Activated CD4-positive, alpha-beta T cell treated with anti-CD3 and anti-CD28 coated beads, Interleukin-2, amount 10 ng/mL, durations not matched to agents 24 days and 14 days (primary cell): ENCODE measurements at places on chromosomes 13 and 19. TPM values are rescaled to one million over a fixed set of nuclear protein-coding genes. Genes with fewer than 3 reads are reported as not detected.

GRCh38 chr13:76708138-76708688 lies 178.0 kb downstream of the KCTD12 start:
- no peak for DNase-seq

DNA sequence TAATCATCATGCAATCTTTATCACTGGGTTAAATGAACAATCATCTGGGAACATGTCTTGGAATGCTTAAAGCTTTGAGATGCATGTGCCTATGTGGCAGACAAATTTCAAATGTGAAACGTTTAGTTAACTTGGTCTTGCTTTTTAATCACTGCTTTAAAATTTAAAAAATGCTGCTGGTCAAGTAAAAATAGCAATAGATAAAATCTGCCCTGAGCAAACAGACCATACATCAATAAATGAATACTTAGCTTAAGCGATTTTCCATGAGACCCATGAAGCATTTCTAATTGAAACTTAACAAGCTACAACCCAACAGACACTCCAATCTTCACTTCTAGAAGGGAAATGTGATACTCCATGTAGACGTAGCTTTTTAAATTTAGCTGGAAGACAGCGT lies 1.9 kb upstream of the KL start:
- no peak for DNase-seq

DNA sequence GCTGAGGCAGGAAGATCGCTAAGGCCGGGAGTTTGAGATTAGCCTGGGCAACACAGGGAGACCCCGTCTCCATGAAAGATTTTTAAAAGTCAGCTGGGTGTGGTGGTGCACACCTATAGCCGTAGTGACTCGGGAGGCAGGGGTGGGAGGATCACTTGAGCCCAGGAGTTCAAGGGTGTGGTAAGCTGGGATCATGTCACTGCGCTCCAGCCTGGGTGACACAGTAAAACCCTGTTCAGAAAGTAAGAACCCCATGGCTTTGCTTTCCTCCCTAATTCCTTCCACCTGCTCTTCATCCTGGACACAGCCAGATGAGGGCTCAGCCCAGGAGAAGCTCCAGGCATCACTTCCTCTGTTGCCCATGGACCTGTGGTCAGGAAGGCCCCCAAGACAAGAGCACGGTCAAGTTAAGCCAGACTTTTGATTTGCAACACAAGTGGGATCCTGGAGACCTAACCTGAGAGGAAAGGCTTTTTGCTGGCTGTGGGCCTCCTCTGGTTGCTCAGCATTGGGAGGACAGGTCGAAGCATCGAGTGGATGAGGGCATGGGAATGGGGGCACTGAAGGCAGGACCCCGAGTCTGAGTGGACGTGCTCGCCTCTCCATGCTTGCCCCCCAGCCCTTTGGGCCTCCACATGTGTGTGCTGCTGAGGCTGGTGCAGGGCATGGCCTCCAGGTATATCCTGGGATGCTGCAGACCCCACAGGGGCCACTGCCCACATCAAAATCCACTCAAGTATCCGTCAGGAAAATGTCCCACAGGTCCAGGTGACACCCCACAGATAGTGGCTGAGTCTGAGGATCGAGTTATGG lies 25.4 kb downstream of the TUBA3C start:
- DNase-seq, result no peak

ZNF607 gene
- 2.8 and 3.4 TPM in 2 replicates for total RNA-seq

- DNase-seq, result no peak
Measured at GRCh38 chr13:31192306-31192705, 7.5 kb upstream of the B3GLCT start.

GRCh38 chr19:6828698-6829633 lies 56.5 kb downstream of the VAV1 start:
- DNase-seq, result peak; percentile 83

GRCh38 chr19:38245826-38246498 lies 10.2 kb downstream of the PPP1R14A start:
- DNase-seq, result no peak

DNA sequence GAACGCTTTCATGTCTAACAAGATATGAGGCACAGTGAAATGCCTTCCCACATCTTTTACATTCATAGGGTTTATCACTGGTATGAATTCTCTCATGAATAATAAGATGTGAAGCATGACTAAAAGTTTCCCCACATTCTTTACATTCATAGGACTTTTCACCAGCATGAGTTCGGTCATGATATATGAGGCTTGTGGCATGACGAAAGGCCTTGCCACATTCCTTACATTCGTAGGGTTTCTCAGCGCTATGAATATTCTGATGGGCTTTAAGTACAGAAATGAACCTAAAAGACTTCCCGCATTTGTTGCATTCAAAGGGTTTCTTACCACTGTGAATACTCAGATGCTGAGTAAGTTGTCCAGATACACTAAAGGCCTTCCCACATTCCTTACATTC lies 21.3 kb downstream of the ZNF607 start:
- no peak for DNase-seq

DNA sequence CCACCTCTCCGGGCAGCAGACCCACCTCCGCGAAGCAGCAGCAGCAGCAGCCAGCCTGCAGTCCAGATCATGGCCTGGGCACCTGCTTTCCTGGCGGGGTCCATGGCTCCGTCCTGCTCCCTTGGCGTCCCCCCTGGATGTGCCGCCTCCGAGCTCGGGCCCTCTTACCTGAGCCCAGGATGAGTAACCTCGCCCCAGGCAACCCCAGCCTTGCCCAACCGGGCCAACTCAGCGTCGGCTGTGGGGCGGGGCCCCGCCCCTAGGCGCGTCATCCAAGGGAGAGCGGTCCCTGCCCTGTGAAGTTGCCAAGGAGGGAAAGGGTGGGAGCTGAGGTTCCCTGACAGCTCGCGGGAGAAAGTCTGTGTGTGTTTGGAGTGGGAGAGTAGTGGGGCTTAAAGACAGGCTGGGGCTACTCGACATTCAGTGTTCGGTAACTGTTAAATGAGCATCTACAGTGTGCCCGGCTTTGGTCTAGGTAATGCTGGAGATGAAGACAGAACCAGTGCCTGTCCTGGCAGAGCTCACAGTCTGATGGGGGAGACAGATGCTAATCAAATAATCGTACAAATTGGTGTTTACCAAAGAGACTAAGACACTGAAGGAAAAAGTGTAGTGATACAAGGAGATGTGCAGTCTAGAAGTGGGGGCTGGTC lies at the start of gene LYPD3:
LYPD3 (minus strand) TSS at position 141 of the 653 bp plus-strand sequence; CDS start at position 104, 37 bp downstream.
- DNase-seq, result no peak

GIPC3 gene
- 0.36 and 0.37 TPM in 2 replicates for total RNA-seq

- DNase-seq, result no peak
Measured at GRCh38 chr13:97460004-97460775, 26.2 kb downstream of the RAP2A start.

GRCh38 chr19:12484011-12484370 lies 625 bp downstream of the ZNF709 start:
- no peak for DNase-seq
